ENCODE measurements at places on chromosomes 6 and 20.

- DNase-seq: no peak
These were observed 38.3 kb upstream of the SLC32A1 start for GRCh38 chr20:38685853-38686473.

GRCh38 chr6:158503846-158504245, 56.0 kb upstream of the TMEM181 start:
- no peak for DNase-seq

DNA sequence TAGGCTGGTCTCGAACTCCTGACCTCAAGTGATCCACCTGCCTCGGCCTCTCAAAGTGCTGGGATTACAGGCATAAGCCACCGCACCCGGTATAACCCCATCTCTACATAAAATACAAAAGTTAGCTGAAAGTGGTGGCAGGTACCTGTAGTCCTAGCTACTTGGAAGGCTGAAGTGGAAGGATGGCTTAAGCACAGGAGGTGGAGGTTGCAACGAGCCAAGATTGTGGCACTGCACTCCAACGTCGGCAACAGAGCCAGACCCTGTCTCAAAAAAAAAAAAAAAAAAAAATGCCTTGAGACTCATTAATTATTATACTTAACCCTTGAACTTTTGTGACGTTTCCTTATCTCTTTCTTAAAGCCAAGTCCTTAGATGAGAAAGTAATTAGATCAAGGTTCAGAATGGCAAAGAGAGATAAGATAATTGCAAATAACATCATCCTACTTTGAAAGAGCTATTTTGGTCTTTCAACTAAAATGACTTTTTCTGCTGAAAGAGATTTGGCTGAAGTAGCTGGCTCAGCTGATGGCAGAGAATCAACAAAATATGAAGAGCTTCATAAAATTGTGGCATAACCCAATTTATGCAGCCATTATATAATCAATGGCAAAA, 4.7 kb upstream of the SHLD1 start:
- no peak for DNase-seq

DNA sequence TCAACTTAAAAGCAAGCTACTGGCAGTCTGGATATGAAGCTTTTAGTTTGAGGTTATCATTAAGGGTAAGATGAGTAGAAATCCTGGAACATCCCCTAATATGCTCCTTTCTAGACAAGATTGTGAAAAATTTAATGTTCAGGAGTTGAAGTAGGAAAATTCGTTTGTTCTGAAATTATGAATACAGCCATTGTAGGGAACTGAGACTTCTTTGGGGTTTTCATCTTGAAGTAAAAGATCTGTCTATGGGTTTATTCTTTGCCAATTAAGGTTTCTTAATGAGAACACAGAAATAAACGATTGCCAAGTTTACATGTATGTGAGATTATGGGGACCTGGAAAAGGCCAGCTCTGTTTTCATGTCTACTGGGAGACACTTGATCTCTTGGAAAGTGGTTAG, 225.6 kb upstream of the MOCS1 start:
- no peak for DNase-seq

- no peak for DNase-seq
These were observed 59.6 kb upstream of the PHIP start for GRCh38 chr6:79137671-79138070.

DNA sequence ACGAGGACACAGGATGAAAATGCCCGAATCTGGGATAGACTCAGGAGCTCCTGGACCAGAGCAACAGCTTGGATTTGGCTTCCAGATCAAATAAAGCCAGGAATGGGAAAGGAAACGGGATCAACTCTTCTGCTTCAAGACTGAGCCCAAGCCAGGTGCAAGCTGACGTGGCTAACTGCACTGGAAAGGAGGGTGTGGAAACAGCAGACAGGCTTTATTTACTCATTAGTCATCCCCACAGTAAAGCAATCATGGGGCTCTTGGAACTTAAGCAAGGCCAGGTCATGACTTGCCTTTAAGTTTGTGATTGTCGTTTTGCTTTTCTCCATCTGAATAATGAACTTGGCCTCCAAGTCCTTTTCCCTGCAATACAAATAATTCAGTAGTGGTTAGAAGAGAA, 45.2 kb downstream of the KIF16B start:
- no peak for DNase-seq

DNA sequence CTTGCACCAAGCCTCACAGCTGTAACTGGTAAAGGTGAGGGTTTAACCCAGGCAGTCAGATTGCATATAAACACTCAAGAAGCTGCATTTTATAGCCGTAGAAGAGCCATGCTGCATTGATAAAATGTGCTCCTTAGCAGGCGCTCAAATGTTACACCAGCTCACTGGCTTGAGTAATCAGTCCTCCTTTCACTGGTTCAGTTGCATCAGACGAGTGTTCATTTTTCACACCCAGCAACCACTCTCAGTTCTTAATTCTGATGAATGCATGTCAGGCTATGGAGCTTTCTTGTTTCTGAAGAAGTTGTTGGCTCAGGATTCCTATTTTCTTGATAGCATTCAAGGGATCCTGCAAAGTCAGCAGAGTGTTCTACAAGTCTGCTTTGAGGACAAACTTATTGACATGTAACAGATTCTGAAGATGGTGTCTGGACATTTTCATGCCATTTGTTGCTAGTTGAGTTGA, 198.3 kb downstream of the PLCB1 start:
- no peak for DNase-seq

DNA sequence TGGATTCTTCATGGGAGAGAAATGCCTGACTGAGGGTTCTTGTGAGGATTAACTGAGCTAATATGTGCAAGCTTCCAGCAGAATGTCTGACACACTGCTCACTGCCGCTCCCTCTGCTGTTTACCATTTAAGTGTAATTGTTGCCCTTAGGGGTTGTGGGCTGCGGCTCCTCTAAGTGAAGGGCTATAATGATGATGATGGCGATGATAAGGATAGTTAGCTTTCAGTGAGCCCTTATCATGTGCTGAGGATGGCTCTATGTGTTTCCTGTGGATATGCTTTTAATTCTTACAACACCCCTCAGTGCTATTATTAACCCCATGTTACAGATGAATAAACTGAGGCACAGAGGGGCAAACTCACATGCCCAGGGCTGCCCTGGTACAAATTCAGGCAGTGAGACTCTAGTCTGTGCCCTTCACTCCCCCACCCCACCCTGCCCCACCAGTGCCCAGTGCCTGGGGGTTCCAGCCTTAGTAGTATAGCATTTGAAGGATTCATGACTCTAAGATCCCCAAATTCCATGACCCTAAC, 33.4 kb downstream of the TGM2 start:
- DNase-seq: no peak

DNA sequence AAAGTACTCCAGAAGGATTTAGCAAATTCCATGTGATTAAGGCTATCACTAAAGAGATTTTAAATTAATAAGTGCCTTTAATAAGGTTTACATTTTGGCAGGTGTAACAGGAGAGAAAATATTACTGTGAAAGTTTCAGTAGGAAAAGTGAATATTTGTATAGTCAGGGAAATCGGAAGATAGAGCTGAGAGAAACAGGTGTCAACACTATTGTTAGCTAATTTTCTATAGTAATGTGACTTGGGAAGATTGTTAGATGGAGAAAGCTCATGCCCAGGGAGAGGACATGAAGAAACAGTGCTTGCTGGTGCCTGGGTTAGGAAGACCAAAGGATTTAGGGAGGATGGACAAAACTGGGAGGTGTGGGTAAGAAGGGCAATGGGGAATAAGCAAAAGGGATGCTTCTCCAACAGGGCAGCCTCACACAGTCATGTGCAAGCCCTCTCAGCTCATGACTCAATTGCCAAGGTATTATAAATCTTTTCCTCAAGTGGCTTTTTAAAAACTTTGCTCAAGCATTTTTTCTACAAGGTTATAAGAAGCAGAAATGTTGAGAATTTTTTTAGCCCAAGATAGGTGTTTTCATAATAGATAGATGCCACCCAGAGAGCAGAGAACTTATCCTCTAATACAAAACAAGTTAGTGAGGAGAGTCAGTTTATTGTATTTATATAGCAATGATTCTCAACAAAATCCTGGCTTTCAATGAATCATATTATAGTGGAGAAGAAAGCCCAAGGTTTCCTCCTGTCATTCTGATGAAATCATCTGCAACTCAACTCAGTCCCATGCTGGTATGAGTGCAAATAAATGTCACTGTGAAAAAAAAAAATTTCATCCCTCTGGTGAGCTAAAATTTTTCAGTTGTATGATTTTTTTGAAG, 325.2 kb upstream of the NT5E start:
- no peak for DNase-seq

- no peak for DNase-seq
These were observed 568.4 kb upstream of the MAP3K7 start for GRCh38 chr6:91155129-91155785.

GRCh38 chr6:168666699-168667427, 225.9 kb downstream of the SMOC2 start:
- DNase-seq: no peak

- no peak for DNase-seq
These were observed 40.6 kb upstream of the RIPPLY2 start for GRCh38 chr6:83812595-83812994.

GRCh38 chr20:45268531-45268930, 14.2 kb upstream of the SLPI start:
- no peak for DNase-seq

DNA sequence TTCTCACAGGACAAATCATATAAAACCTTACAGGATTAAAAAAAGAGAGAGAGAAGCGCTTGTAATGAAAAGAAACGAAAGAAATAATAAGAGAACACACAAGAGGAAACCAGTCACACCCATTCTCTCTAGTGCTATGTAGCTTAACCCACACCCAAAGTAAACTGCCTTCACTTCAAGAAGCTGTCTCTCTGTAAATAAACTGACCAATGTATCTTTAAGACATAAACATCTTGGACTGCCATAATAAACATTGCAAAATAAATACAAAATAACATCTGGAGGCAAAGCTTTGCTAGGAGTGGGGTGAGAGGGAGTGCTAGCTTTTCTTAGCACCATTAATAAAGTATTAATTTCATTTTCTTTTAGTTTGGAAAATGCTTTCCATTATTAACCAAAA, 61.6 kb upstream of the RNF146 start:
- DNase-seq: no peak

GRCh38 chr20:36527331-36528125, 13.8 kb upstream of the MYL9 start:
- no peak for DNase-seq

GRCh38 chr6:33993653-33994471, 152.0 kb downstream of the GRM4 start:
- no peak for DNase-seq

DNA sequence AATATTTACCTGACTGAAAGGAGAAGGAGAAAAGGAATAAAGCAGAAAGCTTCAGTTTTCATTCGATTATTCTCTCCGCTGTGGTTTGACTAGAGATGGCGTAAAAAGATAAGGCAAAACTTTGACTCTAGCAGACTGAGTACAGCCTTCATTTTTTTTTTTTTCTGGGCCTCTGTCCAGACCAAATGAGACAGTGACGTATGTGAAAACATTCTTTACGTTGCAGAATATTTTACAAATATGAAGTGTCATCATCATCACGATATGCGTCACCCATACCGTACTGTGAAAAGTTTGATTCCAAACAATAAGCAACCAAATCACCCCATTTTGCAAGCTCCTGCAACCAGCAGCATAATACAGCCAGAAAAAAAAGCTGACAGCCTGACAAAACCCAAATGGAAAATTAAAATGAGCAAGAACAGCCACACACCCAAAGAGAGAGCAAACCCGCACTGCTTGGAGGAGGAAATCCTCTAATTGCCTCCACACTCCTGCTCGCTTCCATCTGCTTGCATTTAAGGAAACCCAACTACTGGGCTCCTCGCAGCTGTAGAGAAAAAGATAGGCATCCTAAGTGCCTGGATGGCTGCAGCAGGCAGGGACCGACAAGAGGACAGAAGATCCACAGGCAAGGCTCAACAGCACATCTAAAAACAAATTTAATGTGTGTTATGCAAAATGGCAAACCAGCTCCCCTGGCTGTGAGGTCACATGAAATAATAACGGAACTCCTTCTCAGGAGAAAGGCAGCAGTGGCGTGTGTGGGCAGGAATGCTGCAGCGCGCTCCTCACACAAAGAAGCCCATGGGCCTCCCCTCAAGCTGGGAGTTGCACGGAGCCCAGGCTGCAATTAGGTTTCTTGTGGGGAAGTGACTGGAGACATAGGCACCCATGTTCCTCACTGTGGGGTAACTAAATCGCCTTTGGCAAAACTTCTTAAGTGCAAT, 113.1 kb downstream of the FYN start:
- no peak for DNase-seq

DNA sequence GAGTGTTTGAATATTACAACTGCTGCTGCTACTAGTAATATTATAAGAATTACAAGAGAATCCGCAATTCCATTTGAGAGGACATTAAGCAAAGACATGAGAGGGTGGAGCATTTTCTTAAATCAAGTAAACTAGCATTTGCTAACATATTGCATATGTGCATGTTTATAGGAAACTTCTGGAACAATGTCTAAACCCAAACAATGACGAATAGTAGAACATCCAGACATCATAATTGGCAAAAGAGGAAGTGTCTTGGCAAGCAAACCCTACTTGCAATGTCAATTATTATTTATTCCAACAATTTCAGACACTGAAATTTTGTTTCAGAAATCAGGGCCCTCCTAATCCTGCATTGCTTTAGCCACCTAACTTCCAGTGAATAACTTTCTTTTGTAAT, 1155.3 kb upstream of the GJE1 start:
- no peak for DNase-seq

GRCh38 chr6:47264775-47265184, 44.9 kb downstream of the TNFRSF21 start:
- no peak for DNase-seq

GRCh38 chr6:158813032-158813431, 6.1 kb downstream of the EZR start:
- DNase-seq: no peak

GRCh38 chr6:32920715-32921114, 20.1 kb downstream of the HLA-DMB start:
- no peak for DNase-seq

DNA sequence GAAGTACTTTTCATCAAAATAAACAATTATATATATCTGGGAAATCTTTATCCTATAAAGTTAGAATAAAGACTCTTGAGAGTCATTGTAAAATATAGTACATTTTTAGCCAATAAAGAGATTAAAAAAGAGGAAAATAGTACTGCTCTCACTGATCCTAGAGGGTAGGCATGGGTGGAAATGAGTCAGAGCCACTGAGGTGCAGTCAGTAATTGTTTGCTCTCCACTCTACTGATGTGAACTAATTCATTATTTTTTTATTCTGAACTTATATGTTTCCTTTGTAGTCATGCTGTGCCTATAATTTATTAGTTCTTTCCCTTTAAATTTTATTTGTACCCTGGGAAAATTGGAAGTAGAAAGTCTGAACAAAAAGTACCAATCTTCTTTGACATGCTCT, 1359.4 kb upstream of the GJE1 start:
- DNase-seq: no peak

GRCh38 chr6:162467679-162468078, 259.9 kb downstream of the PRKN start:
- DNase-seq: no peak

GRCh38 chr6:70375882-70376281, 37.4 kb upstream of the FAM135A start:
- DNase-seq: no peak

Measured in T-helper 17 cell (primary cell).